ENCODE measurements at places on chromosomes 12 and 14.

DNA sequence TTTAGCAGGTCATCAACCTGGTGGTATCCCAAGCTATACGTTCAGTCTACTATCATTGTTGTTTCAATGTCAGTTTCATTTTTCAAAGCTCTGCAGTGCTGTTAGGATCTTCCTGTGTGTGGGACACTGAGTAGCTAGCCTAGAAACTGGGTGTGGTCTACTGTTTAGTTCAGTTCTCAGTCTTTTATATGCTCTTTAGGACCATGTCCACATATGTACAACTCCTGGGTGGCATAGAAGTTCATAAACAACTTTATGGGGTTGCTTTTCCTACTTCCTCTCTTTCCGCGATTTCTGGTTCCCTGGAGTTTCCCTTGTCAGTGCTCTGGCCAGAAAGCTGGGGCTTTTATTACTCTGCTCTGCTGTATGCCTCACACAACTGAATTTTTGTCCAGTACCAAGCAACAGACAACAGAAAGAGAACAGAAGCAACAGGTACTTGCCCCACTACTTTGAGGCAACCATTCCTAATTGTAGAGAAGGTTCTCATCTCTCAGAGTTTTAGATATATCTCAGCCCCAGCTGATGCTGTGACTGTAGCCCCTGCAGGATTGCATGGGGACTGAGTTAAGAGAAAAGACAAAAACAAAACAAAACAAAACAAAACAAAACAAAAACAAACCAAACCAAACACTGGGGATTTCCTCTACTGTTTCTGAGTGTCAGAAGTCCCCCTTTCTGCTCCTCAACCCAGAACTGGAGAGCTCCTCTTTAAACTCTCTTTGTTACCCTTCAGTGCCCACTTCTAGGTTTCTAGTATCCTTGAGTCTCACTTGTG lies 30.3 kb downstream of the MIS18BP1 start:
- H3K27me3 ChIP-seq: no peaks in the 10 kb centered on the region
- H3K4me1 ChIP-seq: no peaks in the 10 kb centered on the region
- no peak overlapping the region for H3K27ac ChIP-seq
- H3K4me3 ChIP-seq: no peak overlapping the region
- H3K36me3 ChIP-seq: peaks cover under 1% of the 10 kb centered on the region

DNA sequence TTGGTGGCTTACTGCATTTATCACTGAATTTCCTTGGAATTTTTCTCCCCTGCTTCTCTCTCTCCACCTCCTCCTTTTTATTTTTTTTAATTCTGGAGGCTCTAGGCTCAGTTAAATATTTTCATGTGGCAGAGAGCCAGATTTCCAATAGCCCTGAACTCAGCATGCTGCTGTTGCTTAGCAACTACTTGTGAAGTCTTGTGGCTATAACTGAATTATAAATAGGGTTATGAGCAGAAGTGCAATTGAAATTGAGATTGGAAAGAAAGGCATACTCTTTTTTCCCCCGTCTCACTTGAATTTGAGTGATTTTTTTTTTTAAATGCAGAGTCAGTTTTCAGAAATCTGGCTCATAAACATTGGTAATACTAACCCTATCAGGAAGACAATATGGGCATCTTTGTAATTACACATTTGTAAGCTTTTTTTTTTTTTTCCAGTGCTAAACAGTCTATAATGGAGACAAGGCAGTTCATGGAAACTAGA lies 38.3 kb downstream of the ATF7IP start:
- no peaks in the 10 kb centered on the region for H3K27me3 ChIP-seq
- no peak overlapping the region for H3K4me3 ChIP-seq
- no peaks in the 10 kb centered on the region for H3K36me3 ChIP-seq
- no peak for DNase-seq
- H3K27ac ChIP-seq: no peak overlapping the region

- H3K4me1 ChIP-seq: no peaks in the 10 kb centered on the region
- H3K27me3 ChIP-seq: no peaks in the 10 kb centered on the region
- DNase-seq: no peak
These were observed 267.3 kb downstream of the SNAPC1 start for GRCh38 chr14:62029569-62029924.

- no peak overlapping the region for H3K4me3 ChIP-seq
- no peak overlapping the region for H3K27ac ChIP-seq
- no peaks in the 10 kb centered on the region for H3K36me3 ChIP-seq
- peaks cover 2% of the 10 kb centered on the region for H3K4me1 ChIP-seq
- DNase-seq: no peak
These were observed 5.6 kb downstream of the KRR1 start for GRCh38 chr12:75505706-75506312.

DNA sequence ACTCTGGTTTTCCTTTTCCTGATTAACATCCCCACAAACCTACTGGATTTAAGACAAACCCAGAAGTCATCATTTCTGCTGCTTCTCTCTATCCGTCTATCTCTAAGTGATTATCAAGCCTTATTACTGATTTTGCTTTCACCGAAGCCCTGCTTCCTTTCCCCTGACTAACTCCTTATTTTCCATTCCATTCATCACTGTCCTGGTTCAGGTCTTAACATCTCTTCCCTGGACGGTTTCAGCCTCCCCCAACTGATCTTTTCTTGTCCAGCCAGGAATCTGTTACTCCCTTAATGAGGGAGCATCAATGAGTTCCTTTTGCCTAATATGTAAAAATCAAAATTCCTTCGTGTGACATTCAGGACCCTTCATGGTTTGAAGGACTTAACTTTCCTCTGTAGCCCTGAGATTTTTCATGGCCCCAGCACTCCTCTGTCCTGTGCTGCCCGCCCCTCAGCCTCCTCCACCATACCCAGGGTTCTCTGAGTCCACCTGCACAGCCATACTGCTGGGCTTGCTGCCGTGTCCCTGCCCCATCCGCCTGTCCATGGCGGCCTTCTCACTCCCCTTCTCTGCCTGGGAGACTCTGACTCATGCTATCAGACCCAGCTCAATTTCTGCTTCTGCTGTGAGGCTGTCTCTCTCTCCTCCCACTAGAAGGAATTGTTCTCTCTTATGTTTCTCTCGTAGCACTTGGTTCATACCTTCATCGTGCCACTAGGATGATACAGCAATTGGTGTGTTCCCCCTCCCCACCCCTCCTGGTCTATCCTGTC lies 167.8 kb upstream of the HIF1A start:
- peak overlapping the region; percentile 100 for H3K27ac ChIP-seq
- H3K4me3 ChIP-seq: no peak overlapping the region
- peak; percentile 54 for DNase-seq

- no peak for DNase-seq
- H3K4me3 ChIP-seq: no peak overlapping the region
- H3K27ac ChIP-seq: no peak overlapping the region
- H3K4me1 ChIP-seq: no peaks in the 10 kb centered on the region
- no peaks in the 10 kb centered on the region for H3K36me3 ChIP-seq
- peaks cover 39% of the 10 kb centered on the region for H3K27me3 ChIP-seq
These were observed 3.7 kb downstream of the SMOC1 start for GRCh38 chr14:69882915-69883314.

DNA sequence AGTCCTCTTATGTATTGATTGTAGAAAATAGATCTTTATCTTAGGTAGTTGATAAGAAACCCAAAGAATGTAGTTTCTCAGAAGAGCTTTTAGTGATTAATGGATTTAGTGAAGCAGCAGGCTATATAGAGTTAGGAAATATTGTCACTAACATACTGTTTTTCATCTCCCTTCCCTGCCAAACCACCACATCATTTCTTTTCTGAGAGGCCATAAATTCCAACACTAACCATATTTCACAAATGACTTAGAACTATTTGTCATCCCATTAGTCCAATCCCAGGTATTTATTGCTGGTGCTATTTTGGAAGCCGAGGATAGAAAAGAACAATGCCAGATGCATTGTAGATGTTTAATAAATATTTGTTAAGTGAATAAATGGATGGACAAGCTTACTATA lies 185.7 kb downstream of the KICS2 start:
- no peak overlapping the region for H3K27ac ChIP-seq
- H3K4me1 ChIP-seq: no peaks in the 10 kb centered on the region
- no peak overlapping the region for H3K4me3 ChIP-seq
- H3K27me3 ChIP-seq: no peaks in the 10 kb centered on the region
- DNase-seq: no peak

DNA sequence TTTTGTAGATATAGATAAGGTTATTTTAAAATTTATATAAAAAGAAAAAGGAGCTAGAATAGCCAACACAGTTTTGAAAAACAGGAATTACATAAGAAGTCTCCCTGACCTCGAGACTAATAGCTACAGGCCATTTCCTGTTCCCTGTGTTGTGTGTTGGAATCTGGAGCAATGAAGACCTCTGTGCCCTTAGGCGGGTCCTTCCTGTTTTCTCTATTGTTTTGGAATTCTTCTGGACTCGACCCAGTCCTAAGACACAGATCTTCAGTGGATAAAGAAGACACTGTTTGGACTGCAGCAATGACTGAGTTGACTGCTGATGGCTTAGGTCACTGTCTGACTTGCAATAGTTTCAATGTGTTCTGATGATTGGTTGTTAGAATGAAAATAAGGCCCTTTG lies 26.2 kb downstream of the SNRPF start:
- no peaks in the 10 kb centered on the region for H3K27me3 ChIP-seq
- no peaks in the 10 kb centered on the region for H3K36me3 ChIP-seq
- H3K27ac ChIP-seq: no peak overlapping the region
- H3K4me3 ChIP-seq: no peak overlapping the region
- no peaks in the 10 kb centered on the region for H3K4me1 ChIP-seq

- H3K36me3 ChIP-seq: no peaks in the 10 kb centered on the region
- H3K27me3 ChIP-seq: no peaks in the 10 kb centered on the region
- DNase-seq: peak; percentile 20
- no peaks in the 10 kb centered on the region for H3K4me1 ChIP-seq
- H3K27ac ChIP-seq: no peak overlapping the region
These were observed 89.5 kb upstream of the BCL2L14 start for GRCh38 chr12:11981121-11981733.

GRCh38 chr12:12582193-12582881 lies 19.7 kb upstream of the DUSP16 start:
- H3K36me3 ChIP-seq: no peaks in the 10 kb centered on the region
- no peak for DNase-seq
- no peak overlapping the region for H3K27ac ChIP-seq
- H3K4me1 ChIP-seq: peaks cover 10% of the 10 kb centered on the region
- no peak overlapping the region for H3K4me3 ChIP-seq

- H3K4me3 ChIP-seq: no peak overlapping the region
- no peaks in the 10 kb centered on the region for H3K4me1 ChIP-seq
- no peaks in the 10 kb centered on the region for H3K36me3 ChIP-seq
- no peaks in the 10 kb centered on the region for H3K27me3 ChIP-seq
- H3K27ac ChIP-seq: no peak overlapping the region
These were observed 8.4 kb downstream of the GPRC5A start for GRCh38 chr12:12899530-12900380.

DNA sequence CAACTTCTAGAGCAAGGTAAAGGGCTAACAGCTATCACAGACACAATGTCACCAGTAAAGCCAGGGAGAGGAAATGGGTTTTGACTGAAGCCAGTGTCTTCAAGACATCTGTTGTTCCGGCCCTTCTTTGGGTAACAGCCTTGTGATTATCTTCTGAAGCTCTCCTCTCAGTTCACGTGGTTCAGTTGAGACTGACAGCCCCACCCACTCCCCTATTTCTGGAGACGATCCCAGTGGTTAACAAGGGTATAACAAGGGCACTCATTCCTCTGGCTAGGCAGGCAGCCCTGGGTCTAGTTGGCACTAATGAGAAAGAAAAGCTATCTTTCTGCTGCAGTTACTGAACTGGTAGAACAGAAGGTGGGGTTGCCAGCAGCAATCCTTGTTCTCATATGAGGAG lies 6.9 kb downstream of the GNPTAB start:
- no peaks in the 10 kb centered on the region for H3K27me3 ChIP-seq
- H3K36me3 ChIP-seq: no peaks in the 10 kb centered on the region
- no peak overlapping the region for H3K4me3 ChIP-seq

DNA sequence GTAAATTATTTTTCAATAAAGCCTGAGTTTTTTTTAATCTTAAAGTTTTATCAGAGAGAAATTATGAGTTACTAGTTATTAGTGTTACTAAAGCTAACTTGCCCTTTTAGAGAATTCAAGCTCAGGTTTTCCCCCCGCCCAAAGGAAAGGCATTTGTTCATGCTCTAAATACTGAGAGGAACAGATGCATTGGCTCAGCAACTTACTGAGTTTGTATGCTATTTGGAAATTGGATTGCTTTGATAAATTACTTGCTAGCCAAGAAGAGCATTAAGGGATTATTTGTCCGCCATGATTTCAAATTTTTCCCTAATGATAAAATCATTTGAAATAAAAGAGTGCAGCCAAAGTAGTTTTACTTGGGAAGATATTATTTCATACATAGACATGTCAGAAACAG lies 149.4 kb downstream of the METTL25 start:
- H3K27me3 ChIP-seq: no peaks in the 10 kb centered on the region
- H3K4me3 ChIP-seq: no peak overlapping the region
- no peak for DNase-seq
- H3K4me1 ChIP-seq: no peaks in the 10 kb centered on the region
- H3K27ac ChIP-seq: no peak overlapping the region

DNA sequence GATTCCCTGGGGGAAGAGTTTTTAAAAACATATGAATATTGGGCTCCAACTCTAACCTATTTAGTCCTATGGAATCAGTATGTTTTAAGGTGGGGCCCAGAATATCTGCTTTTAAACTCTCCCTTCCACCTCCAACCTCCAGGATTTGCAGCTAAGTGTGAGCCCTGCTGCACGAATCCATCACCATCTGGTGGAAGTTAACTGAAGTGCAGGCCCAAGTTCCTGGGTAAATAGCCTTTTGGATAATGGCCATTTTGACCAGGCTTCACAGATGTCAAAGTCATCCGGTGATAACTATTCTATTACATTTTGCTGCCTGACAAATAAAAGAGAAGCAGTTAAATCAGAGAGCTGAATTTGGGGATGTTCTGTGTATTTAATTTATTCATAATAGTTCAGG lies 58.1 kb upstream of the RMST start:
- H3K4me3 ChIP-seq: no peak overlapping the region
- H3K27me3 ChIP-seq: no peaks in the 10 kb centered on the region
- no peak overlapping the region for H3K27ac ChIP-seq
- no peaks in the 10 kb centered on the region for H3K4me1 ChIP-seq

DNA sequence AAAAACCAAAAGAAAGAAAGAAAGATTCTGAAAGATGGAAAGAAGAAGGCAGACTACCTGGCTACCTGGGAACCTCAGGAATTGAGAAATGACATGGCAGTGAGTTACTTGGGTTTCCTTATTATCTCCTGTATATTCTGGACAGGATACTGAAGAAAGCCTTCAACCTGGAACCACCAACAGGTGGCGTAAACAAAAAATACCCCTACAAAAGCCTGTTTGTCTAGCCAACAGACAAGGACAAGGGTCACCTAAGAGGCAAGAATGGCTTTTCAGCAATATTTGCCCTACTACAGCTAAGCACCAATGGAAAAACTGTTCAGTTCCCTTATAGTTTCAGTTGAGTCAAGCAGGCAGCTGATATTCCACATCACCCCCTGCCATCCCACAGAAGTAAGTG lies 274.9 kb downstream of the GPHN start:
- H3K27me3 ChIP-seq: no peaks in the 10 kb centered on the region
- no peaks in the 10 kb centered on the region for H3K36me3 ChIP-seq
- no peak for DNase-seq
- H3K4me1 ChIP-seq: no peaks in the 10 kb centered on the region
- H3K4me3 ChIP-seq: no peak overlapping the region
- H3K27ac ChIP-seq: no peak overlapping the region
